ELF-1 (cell line): ENCODE measurements at places on chromosomes 7 and 10.

DNA sequence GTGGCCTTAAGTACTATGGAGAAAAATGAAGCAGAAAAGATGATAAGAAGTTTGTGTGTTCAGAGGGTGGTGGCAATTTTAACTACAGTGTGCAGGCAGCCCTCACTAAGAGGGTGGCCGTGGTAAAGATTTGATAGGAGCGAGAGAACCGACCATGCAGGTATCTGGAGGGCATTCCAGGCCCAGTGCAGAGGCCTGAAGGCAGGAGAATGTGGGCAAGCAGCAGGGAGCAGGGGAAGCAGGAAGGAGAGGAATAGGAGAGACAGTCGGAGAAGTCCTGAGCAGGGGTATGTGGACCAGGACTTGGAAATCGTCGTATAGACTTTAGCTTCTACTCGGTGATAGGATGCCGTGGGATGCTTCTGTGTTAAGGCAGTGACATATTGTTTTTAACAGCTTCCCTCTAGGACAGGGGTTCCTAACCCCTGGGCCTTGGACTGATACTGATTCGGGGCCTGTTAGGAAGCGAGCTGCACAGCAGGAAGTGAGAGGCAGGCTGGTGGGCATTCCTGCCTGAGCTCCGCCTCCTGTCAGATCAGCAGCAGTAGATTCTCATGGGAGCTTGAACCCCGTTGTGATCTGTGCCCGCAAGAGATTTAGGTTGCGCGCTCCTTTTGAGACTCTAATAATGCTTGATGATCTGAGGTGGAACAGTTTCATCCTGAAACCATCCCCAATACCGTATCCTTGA, 227.2 kb downstream of the CCDC3 start:
- peak; percentile 64 for DNase-seq

- no peak for DNase-seq
Measured at GRCh38 chr10:95565336-95565735, 4.2 kb upstream of the SORBS1 start.

- no peak for DNase-seq
Measured at GRCh38 chr7:70616821-70617220, 515.1 kb upstream of the GALNT17 start.

GRCh38 chr7:116578526-116578925, 53.7 kb downstream of the CAV1 start:
- no peak for DNase-seq

DNA sequence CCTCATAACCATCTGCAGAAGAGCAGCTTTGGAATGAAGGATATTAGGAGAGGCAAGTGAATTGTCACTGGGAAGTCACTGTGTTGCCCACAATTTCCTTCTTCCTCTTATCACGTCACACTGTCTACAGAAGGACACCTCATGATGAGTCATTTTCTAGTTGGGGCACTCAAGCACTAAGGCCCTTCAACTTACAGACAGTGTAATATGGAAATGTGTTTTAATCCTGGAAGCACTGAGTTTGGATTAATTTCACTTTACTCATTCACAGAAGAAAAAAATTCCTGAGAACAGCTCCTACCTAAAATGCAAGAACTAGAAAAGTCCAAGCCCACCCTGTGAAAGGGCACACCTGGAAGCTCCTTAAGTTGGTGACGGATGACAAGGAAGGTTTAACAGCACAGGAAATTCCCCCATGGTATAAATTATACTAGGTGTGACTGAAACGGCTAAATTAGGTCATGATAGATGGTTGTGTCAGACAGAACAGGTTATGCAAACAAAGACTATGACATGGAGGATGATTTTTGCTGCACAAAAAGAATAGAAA, 56.6 kb downstream of the PARD3 start:
- DNase-seq = no peak

DNA sequence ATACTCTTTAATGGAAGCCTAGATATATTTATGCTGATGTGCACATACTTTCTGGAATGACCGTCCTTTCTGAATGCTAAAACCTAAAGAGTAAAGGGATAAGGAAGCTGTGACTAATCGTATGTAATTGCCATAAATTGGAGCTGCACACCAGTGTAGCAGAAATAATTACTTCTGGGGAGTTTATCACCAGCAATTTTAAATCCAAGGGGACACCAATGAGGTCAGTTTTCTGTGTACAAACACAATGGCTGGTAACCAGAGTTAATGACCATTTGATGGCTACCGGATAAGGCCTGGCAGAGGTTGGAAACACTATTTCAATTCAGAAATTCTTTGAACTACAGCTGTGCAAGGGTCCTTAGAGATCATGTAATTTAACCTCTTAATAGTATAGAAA, 670.1 kb downstream of the REEP3 start:
- no peak for DNase-seq

GRCh38 chr7:143299840-143300239, 11.7 kb downstream of the CASP2 start:
- DNase-seq = peak; percentile 62

GRCh38 chr7:16347827-16348192, 73.5 kb downstream of the CRPPA start:
- peak; percentile 8 for DNase-seq

GRCh38 chr7:117790731-117791130, 82.5 kb downstream of the CTTNBP2 start:
- DNase-seq = no peak

DNA sequence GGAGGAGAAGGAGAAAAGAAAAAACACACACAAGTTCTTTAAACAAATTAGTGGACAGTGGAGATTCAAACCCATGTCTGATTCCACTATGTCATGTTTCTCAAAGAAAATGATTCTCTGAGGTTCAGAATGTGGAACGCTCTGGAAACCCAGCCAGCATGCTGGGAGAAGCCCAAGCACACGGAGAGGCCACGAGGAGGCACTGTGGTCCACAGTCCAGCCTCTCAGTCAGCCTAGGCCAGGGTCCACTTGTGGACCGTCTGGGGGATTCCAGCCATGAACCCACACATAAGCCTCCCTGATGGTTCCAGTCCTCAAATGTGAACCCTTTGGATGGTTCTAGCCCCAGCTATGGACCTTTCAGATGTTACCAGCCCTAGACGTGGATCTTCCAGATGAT, 73.4 kb downstream of the CAV1 start:
- DNase-seq = peak; percentile 20

GRCh38 chr10:86961481-86962091, 3.2 kb downstream of the SNCG start:
- no peak for DNase-seq

DNA sequence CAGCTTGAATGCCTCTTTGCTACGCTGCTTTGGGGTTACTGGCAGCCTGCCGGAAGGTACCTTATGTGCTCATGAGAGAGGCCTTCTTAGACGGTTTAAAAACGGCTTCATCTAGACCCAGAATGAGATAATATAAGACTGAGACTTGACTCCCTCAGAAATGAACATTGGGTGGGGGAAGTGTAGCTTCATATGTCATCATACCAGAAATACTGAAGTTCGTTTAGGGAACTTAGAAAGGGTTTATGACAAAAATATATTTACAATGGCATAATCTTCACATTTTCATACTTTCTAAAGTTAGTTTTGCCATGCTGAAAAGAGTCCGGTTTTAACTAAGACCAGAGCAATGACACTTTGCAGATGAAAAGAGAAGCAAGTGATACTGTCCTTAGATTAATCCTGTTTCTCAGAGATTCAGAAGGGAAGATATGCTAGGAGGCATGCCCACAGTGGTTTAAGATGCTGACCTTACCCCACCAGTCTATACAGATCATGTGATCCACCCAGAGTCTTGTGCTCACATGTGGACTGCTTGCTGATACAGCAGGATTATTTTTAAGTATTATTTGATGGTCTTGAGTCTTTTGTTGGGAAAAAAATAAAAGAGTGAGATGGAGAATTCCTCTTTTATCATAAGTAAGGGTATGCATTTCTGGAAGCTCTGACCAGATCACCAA, 40.8 kb upstream of the HGF start:
- no peak for DNase-seq

GRCh38 chr7:79096361-79096805, 357.1 kb downstream of the MAGI2 start:
- no peak for DNase-seq

DNA sequence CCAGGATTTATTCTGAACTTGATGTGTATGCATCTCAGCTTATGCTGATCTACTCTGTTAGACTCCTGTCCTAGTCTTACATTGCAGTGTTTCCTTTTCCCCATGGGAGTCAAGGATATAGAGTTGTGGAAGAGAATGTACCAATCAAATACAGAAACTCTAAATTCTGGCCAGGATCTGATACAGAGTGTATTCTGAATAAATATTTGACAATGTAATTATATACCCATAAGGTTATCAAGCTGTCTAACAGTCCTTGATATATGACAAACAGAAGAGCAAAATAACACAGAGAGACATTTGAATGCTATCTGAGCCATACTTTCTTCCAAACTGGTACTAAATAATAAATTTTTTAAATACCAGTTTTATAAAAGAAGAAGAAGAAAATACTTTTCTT, 116.8 kb downstream of the ETV1 start:
- no peak for DNase-seq

GRCh38 chr10:128710098-128710797, 584.0 kb upstream of the MKI67 start:
- DNase-seq = peak; percentile 18

GRCh38 chr7:71198391-71198790, 66.4 kb downstream of the GALNT17 start:
- no peak for DNase-seq

DNA sequence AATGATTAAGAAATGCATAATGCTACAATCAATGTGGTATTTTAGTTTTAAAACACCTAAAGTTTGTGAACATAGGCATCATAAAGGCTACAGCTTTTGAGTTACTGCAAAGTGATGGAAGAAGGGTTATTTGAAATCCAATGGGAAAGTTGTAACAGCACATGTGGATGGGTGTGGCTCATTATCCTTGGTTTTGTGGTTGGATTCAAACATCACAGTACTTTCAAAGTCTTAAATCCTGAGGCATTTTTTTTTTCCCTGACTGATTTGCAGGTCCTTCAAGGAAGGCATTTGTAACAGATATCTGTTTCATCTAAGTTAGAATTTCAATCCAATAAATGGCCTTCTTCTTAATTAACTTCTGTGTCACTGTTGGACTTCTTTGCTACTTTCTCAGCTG, 9.8 kb upstream of the SHTN1 start:
- no peak for DNase-seq

DNA sequence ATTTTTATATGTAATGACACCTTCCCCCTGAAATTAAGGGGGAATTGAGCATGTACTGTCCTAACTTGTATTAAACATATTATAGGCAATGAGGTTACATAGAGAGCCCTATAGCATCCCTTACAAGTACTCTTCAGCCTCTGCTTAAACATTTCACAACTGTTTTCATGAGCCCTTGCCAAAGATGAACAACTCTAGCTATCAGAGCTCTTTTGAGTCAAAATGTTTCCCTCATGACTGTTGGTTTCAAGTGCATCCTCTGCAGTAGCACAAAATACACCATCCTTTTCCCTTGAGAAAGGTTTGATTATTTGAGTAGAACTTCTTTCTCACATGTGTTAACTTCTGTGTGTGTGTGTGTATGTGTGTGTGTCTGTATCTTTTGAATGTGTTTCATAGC, 1157.6 kb upstream of the CELF2 start:
- DNase-seq = no peak

GRCh38 chr7:117863618-117864017, 9.6 kb downstream of the CTTNBP2 start:
- DNase-seq = no peak

DNA sequence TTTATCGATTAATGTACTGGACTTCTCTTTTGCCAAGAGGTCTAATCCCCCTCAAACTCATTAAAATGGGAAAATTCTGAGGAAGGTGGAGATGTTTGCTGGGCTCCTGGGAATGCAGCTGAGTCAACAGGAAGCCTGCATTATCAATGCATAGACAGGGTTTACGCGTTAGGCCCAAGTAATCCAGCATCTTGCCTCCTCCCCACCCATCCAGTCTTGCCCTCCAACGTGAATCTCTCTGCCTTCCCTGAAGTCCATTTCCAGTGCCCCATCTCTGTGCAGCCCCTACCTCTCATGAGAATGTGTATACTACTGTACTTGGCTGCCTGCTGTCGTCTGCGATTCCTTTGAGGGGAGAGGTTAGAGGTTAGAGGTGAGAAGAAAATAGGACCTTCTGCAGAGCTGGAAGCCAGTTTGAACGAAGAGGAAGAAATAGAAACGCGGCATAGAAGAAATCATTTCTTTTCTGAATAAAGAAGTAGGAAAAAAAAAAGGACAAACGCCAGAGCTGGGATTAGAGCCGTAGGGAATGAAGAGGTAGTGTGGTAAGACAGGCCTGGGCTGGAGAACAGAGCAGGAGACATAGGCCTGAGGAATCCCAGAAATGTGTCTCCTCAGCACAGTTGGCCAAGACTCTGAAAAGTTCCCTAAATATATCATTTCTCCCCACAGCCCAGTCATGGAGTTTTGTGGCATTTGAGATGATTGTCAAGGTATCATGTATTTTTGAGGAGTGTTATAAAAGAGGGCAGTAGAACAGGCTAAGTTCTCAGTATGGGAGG, 75.6 kb downstream of the MYOF start:
- peak; percentile 65 for DNase-seq

DNA sequence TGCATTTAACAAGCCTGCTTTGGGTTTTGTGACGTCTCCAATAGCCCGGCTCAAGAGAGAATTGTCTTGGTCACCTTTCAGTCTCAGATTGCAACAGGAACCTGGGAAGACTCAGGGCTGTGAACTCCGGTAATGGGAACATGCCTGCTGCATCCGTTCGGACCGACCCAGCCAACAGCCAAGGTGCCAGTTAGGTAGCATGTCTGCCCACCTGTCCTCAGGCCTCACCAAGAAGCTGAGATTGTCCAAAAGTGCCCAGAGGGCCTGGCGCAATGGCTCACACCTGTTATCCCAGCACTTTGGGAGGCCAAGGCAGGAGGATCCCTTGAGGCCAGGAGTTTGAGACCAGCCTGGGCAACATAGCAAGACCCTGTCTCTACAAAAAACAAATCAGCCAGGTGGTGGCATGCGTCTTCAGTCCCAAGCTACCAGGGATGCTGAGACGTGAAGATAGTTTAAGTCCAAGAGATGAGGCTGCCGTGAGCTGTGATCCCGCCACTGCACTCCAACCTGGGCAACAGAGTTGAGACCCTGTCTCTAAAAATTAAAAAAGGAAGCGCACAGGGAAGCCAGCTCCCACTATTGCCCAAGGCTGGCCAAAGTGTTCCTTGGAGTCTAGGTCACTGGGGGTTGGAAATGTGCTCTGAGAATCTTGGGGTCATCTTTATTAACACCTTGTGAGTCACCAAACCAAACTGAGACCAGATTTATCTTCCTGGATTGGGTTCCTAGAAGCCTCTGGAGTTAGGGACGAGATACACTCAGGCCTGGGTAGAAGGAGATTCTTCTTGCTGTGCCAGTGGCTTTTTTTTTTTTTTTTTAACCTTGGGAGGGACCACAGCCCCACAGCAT, 26.9 kb downstream of the BAG3 start:
- no peak for DNase-seq

GRCh38 chr7:2315787-2316186, 1.5 kb upstream of the SNX8 start:
- DNase-seq = no peak

DNA sequence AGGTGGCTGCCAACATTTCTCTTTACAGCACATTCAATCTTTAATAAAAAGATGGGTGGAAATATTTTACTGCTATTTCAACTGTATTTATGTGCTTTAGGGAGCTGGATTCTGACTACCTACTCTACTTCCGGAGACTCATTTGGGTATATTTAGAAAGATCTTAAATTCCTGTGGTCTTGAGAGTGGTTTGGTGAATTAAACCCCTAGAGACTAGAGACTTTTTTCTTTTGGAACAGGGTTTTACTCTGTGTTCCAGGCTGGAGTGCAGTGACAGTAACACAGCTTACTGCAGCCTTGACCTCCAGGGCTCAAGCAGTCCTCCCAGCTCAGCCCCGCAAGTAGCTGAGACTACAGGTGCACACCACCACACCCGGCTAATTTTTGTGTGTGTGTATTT, 79.0 kb upstream of the HABP2 start:
- DNase-seq = no peak
